ENCODE measurements at places on chromosomes 4 and X.

DNA sequence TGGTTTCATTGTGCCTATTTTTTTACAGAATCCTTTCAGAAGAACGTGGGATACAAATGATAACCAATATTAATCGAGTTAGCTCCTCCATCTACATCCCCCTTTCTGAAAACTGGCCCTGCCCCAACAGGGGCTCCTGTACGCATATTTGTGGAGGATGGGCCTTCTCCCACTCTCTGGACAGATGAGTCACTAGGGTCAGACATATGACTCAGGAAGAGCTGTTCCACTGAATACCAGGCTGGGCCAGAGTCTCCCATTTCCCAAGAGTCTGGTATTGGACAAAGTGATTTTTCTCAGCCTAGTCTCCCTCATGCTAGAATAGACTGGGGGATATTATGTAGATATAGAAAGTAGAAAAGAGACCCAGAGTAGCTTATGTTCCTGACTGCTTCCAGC lies 142.4 kb downstream of the TSPAN5 start:
- DNase-seq = no peak

DNA sequence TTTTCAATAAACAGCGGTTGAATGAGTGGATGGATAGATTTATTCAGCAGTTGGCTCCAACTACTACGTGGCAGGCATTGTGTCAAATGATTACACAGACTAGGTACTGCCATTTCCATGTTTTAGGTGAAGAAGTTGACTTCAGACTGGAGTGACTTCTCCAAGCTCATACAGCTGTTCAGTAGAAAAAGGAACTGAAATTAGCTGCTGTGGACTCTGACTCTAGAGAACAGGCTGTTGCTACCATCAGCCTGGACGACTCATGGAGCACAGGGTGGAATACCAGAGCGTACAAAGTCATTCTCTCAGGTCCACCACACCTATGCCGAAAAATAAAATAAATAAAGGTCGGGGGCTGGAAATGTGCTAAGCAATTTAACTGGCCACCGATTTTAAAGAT lies 45.3 kb downstream of the TENM3 start:
- no peak for DNase-seq

- DNase-seq = no peak
Measured at GRCh38 chrX:129099207-129099606, 424.1 kb downstream of the SMARCA1 start.

GRCh38 chr4:128386761-128387599 lies 99.4 kb upstream of the PGRMC2 start:
- DNase-seq = peak; percentile 59

DNA sequence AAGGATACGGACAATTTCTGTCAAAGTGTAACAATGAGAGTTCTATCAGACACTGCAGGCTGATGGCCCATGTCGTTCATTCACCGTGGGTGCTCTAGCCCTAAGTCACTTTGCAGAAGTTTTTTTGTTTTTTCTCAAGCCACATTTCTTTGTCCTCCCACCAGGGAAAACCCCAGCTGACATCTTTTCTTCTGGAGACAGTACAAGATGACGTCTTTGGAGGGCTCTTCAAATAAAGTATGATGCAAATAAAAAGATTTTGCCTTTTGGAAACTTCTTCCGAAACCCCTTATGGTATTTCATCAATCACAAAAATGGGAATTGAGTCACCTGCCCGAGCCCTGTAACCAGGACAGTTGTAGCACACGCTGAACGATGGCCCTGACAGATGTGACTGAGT lies 73.2 kb downstream of the TRAPPC11 start:
- no peak for DNase-seq

GRCh38 chr4:176271749-176272148 lies 2.7 kb upstream of the ASB5 start:
- no peak for DNase-seq

GRCh38 chrX:17183566-17183965 lies 191.4 kb upstream of the NHS start:
- DNase-seq = no peak

DNA sequence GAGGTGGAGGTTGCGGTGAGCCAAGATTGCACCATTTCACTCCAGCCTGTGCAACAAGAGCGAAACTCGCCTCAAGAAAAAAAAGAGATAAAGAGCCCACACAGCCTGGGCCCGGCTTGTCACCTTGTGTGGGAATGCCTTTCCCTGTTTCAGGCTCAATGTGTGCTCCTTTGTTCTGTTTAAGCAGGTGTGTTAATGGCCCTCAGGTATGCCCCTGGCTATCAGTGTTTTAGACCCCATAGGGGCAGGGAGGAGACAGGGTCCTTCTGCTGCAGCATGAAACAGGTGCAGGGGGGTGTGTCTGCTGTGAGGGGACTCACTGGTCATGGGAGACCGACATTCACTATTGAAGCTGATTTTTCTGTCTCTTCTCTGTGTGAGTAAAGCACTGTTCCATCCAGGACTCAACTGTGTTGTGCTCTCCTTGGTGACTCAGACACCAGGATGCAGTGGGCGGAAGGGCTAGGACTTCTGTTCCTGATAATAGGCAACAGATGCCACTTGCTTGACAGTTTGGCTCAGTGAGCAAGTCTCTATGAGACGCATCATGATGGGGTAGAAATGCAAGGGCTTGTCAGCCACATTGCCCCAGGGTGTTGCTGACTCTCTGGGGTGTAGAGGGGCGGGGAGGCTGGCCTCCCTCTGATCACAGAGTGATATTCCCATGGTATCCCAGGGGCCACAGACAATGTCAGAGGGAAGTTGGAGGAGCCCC lies 15.6 kb upstream of the LAP3 start:
- peak; percentile 76 for DNase-seq

- DNase-seq = no peak
Measured at GRCh38 chr4:150769845-150770244, 187.9 kb downstream of the MAB21L2 start.

- peak; percentile 4 for DNase-seq
Measured at GRCh38 chrX:54891573-54891972, 29.1 kb upstream of the TRO start.

GRCh38 chr4:60579335-60579734 lies 620.8 kb upstream of the ADGRL3 start:
- no peak for DNase-seq

- no peak for DNase-seq
Measured at GRCh38 chr4:174669270-174669669, 147.0 kb upstream of the HPGD start.

- no peak for DNase-seq
Measured at GRCh38 chr4:22348410-22348809, 167.5 kb downstream of the ADGRA3 start.

DNA sequence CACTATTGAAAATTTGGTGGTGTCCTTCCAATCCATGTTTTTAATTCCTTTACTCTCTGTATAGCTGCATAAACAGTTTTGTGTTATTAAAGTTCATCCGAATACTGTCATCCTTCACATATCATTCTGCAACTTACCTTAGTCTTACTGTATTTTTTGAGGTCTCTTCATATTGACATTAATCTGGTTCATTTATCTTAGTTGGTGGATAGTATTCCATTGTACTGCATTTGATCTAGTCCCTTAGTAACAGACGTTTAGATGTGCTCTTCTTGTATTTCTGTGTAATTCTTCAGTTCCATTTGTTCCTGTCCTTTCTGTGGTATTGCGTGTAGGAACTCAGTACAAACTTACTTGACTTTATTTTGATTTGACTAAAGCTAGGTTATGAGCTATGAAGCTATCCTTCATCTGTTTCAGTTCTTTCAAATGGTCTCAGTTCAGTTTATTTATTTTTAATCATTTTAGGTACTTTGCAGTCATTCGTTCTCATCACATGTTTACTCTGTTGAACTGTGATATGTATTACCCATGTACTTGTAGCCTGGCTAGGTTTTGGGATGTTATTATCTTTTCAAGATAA lies 41.3 kb downstream of the RAPGEF2 start:
- DNase-seq = no peak

DNA sequence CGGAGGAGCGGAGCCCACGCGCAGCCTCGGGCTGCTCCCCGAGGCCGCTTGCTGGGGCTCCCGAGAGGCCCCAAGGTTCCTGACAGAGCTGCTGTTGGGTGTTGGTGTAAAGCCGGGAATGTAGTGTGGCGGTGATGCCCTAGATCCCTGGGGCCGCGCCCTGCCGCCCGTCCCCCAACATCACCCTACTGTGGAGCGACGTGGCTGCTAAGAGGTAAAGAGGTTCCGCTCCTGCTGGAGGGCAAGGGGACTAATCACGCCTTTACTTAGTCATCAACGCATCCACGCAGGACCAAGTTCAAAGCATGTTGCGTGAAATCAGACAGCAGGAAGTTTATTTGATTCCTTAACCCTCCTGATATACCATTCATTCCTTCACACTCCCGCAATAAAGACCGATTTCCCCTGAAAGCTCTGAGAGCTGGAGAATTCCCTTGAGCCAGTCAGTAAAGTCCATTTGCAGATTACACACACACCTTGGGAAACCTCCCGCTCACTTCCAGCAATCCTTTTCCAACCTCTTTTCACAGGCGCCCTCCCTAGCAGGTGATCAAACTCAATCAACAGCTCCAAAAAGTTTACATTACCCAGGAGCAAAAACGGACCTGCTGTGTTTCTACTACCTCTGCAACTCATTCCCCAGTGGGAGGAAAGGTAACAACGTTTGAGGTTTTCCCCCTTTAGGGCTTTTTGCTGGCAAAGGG lies 579 bp upstream of the GABRA2 start:
- no peak for DNase-seq

DNA sequence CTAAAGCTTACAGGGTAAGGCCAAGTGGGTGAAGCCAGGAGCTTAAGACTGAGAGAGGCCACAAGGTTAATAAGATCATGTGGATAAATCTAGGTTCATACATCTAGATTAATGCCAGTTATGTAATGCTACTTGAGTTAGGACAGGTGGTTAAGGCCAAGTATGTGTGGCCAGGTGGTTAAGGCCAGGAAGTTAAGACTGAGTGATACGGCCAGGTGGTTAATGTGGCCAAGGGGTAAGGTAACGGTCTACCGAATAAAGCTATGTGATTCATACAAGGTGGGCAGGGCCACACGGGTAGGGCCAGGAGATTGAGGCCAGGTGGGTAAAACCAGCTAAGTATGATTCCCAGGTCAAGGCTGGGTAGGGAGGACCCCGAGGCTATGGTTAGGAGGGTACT lies 223.0 kb downstream of the TACR3 start:
- DNase-seq = no peak

DNA sequence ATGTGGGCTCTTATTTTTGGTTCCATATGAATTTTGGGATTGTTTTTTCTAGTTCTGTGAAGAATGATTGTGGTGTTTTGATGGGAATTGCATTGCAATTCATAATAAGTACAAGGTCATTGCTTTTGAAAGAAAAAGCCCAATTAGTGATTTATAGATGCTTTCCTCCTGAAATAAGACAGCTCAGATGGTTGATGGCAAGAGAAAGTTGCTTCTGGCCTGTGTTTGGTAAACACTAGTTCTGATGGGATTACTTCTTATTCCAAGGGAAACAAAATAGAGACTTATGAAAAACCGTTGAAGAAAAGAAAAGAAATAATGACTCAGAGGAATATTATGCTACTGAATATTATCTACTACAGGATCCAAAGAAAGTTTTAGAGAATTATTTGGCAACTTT lies 144.9 kb downstream of the SPANXA1 start:
- no peak for DNase-seq

DNA sequence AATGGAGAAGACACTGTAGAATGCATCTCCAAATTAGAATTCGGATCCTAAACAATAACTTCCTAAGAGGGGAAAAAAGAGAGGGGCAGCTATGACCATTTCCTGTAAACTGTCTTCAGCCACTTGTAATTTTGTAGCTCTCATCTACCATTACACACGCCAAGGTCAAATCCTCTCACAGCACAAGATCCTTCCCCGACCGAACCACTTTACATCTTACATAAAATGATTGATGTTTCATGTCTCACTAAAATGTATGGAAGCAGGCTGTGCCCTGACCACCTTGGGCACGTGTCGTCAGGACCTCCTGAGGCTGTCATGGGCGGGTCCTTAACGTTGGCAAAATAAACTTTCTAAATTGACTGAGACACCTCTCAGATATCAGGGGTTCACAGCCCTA lies 24.1 kb upstream of the PBDC1 start:
- no peak for DNase-seq

GRCh38 chr4:155675709-155676429 lies 9.2 kb downstream of the GUCY1A1 start:
- no peak for DNase-seq

DNA sequence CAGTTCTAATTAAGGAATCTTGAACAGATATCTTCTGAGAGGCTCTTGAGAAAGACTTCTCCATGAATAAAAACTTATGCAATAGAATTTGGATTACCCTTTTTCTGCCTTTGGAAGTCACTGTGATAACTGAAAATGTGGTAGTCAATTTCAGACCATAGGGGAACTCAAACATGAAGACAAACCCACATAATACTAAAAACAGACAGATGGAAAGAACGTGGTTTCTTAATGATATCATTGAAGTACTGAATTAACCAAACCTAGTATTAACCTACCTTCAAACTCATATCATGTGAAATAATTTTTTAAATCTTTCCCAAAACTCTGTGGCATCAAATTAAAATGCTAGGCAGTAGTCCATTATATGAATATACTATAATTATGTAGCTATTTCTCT lies 153.5 kb downstream of the CAMK2D start:
- DNase-seq = no peak

- DNase-seq = no peak
Measured at GRCh38 chr4:83679692-83680091, 143.8 kb downstream of the GPAT3 start.

DNA sequence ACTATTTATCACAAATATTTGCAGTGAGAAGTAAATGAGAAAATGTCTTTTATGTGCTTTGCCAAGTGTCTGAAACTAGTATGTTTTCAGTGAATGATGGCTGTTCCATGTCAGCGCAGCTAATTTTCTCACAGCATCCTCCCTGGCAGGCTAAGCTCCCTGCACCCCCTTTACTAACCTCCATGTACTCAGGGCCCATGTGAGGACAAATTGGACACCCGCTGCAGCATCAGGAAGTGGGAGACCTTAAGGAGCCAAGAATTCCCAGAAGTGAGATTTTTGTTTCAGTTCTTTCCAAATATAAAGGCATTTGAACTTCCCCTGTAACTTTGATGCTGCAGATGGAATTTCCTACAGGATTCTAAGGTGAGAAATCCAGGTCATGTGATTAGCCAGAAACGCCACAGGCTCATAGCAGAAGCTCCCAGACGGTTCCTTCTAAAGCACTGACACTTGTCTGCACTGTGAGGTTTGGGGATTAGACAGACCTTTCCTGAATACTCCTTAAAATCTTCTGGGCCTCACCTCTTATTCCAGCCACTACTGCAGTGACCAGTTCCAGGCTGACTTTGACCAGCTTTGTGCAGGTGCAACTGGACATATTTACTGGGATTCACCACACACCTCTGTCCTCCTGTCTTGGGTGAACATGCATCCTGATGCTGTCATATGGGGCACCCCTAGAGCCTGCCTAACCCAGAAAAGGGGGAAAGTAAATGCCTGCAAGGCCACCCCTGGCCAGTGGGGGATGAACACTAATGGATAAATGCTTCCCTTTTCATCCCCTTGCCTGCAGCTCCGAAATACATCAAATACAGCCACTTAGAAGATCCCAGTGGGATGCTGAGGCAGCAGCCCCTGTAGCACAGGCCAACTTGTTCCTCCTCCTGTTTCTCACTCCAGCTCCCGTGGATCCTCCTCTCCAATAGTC lies 45.9 kb downstream of the LGI2 start:
- no peak for DNase-seq

All from NCI-H1694 (cell line).